ENCODE measurements at places on chromosomes 2 and 18. TPM values are rescaled to one million over a fixed set of nuclear protein-coding genes. Genes with fewer than 3 reads are reported as not detected.

DNA sequence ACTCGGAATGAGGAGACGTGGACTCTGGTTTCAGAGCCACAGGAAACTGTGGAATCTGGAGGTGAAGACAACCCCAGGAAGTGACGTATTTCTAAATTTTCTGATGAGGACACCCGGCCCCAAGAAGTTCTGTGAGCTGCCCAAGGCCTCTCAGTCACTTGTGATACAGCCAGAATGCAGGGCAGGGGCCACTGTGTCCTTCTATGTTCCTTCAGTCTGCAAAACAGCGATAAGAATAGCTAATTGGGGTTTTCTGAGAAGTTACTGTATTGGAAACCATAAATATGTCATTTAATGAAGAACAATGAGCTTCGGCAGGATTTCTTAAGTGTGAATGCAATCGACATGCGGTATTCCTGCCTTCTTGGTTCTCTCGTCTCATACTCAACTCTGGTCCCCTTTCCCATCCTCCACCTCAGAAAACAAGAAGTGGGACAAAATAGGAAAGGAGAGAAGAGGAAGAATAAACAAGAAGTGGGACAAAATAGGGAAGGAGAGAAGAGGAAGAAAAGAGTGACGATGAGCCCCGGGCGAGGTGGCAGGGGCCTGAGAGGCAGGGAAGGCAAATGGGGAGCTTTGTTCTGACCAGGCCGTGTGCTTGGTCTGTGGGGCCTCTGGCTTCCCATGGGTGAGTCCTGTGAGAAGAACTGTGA lies 282.0 kb upstream of the REV1 start:
- DNase-seq, result peak; percentile 69

DNA sequence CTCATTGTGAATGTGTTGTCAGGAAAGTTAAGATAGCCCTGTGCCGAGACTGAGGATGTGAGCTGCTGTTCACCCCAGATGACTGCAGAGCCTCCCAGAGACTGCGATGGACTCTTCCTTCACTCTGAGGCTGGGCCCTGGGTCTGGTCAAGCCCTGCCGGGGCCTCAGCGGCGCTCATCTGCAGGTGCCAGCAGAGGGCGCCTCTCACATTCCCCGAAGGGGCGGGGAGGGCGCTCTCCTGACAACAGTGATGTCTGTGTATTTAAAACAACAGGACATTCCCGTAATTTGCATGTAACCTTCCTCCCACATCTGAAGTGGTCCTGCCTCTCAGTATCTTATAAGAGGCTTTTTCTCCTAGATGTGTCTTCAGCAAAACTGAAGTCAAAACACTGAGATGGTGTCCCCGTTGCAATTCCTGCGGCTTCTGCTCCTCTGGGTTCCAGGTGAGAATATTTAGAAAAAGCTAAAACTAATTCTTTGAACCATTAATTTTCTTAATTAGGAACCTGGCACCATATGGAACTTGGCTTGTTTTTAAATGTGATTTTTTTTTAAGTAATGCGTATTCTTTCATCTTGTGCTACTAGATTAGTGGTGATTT lies 1377.9 kb downstream of the RPIA start:
- DNase-seq, result no peak

Gene SLC4A5
- polyA plus RNA-seq, result 0.10 TPM

DNA sequence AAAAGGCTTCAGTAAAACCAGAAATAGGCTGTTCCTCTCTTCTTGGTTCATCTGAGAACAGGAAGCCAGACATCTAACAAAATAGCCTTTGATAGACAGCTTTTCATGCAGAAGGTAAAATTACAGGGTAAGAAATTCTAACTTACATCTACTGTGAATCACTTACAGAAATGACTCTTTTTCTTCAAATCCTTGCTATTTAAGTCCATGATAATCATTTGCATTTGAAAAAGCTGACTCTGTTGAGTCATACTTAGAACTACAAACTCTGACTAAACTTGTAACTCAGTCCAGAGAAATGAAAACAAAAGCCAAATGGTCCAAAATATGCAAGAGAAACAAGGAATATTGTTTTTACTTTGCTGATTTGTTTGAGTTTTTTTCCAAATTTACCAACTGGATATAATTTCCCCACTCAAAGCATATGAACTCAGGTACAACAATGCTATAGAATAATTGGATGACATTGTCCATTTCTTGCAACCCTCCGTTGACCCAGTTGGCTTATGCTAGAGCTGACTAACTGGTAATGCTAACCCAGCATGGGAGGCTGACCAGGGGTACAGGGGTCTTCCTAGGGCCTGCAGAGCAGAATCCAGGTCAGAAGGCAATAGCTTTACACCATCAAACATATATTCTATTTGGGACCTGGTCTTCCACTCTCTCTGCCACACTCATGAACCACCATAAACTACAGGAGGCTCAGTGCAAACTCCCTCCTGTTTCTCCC lies 18.8 kb upstream of the MREG start:
- DNase-seq, result no peak

- no peak for DNase-seq
Measured at GRCh38 chr2:136215449-136215848, 97.5 kb upstream of the CXCR4 start.

GRCh38 chr2:190023860-190024259 lies 38.7 kb downstream of the MSTN start:
- DNase-seq, result peak; percentile 22

DNA sequence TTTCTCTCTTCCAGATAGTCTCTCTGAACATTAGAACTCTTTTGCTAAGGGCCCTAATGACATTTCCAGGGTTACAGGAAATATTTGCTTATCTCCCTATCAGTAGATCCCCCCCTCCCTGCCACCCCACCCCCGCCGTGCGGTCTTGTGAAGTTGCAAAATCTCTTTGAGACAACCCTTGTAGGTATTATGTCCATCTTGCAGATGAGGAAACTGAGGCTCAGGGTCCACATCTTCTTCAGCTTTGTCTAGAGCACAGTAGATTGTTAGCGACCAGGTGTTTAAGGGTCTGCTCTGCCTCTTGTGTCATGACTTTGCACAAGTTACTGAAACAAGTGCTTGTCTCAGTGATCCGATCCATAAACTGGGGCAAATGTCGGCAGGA lies 65.8 kb upstream of the GATA6 start:
- no peak for DNase-seq

DNA sequence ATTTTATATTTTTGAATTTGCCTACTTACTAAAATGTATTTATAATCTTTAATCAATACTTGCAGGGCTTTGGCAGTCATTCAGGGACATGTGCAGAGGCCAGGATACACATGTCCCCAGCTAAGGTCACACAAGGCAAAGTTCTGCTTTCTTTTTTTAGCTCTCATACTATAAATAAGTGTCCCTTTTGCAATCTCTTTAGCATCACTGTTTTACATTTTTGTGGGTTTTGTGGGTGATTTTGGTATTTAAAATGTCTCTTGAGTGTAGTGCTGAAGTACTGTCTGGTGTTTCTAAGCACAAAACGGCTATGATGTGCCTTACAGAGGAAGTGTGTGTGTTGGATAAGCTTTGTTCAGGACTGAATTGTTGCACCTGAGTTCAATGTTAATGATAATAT lies 309.0 kb upstream of the GULP1 start:
- no peak for DNase-seq

DNA sequence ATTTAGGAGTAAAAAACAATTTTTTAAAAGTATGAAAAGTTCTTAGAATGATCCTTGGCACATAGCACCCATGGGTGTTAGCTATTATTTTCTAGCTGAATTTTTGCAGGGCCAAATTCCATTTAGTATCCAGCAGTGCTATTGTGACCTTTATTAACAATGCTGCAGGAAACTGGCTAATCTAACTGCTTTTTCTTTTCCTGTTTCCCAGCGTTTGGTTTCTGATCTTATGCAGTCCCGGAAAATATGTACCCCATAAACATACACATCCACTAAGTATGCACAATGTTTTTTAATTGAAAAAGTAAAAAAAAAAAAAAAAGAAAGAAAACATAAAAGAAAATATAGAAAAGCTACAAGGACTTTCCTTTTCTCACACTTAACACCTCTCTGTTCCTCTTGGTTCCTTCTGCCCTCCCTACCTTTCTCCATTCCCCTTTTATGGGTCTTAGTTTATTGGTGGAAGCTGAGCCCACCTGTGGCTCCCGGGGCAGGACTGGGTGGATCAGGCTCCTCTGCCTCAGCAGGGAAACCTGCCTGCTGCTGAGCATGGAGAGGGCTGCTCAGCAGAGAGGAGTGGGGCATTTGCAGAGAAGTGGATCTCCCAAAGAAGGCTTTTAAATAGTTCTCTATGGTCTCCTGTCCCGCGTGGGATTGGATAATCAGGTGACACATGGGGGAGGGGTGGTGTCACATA lies 9.3 kb upstream of the SLC16A14 start:
- DNase-seq, result no peak

DNA sequence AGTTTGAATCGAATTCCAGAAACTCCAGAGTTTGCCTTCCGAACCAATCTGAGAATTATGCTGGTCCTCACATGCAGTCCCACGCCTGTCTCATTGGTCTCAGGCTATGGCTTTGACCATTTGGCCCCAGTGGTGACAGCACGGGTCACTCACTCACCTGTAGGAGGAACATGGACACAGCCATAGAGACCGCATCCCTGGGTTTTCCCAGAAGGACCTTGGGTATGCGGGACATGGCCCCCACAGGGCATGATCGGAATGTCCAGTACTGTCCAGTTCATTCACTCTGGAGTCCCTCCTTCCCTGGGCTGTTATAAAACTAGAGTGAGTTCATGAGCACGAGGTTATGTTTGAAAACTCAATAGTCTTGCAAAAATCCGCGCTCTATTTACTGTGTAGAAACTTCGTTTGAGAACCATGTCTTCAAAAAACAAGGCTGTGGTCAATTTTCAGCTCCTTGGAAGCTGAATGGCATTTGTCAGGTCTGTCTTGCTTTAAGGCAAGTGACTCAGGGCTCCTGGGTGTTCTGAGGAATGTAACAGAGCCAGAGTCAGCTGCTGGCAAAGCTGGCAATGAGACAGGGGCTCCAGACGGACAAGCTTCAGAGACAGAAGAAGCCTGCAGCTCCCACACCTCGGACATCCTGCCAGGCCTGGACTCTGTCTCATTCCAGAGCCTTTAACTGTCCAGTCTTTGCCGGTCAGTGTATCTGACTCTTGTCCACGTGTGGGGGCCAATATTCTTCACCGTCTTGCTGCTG lies 86.7 kb upstream of the TMEM18 start:
- no peak for DNase-seq

- DNase-seq, result no peak
Measured at GRCh38 chr18:40413160-40413559, 1541.9 kb upstream of the PIK3C3 start.

GRCh38 chr18:9653390-9653789 lies 39.0 kb upstream of the PPP4R1 start:
- DNase-seq, result no peak

Gene WDR12
- 4.1 TPM for polyA plus RNA-seq

DNA sequence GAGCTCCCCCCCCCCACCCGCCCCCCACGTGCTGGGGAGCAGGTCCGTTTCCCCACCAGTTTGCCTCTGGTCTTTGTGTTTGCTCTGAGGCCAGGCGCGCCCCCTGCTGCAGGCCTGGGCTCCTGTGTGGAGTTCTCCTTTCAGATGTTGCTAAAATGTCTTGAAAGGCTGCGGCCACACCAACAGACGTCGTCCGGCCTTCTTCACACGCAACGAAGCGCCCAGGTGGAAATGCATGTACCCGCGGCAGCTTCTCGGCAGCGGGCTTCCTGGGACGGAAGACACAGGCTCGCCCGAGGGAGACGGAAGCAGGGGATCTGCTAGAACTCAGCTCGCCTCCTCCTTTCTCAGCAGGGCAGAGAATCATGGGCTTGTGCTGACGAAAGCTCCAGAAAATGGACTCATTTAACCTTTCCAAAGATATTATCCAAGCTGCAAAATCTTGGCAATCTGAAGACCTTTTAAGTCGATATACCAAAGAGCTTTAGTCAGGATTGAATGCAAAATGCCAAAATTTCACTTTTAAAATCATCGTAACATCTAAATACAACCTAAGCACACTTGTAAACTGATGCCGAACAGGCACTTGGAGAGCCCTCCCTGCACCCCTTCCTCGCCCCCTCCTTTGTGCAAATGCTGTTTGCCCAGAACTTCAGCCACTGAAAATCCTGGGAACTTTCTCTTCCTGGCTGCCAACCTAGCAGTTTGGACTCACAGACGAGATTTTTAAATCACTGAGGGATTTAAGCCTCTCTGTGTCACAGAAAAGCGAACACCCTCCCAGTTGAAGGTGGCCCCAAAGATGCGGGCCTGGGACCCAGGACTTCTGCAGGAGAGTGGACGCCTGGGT lies 125.5 kb upstream of the ZNF516 start:
- peak; percentile 68 for DNase-seq

GRCh38 chr2:237864940-237865622 lies 5.7 kb downstream of the RAMP1 start:
- no peak for DNase-seq

Gene ALPP
- not detected for polyA plus RNA-seq

DNA sequence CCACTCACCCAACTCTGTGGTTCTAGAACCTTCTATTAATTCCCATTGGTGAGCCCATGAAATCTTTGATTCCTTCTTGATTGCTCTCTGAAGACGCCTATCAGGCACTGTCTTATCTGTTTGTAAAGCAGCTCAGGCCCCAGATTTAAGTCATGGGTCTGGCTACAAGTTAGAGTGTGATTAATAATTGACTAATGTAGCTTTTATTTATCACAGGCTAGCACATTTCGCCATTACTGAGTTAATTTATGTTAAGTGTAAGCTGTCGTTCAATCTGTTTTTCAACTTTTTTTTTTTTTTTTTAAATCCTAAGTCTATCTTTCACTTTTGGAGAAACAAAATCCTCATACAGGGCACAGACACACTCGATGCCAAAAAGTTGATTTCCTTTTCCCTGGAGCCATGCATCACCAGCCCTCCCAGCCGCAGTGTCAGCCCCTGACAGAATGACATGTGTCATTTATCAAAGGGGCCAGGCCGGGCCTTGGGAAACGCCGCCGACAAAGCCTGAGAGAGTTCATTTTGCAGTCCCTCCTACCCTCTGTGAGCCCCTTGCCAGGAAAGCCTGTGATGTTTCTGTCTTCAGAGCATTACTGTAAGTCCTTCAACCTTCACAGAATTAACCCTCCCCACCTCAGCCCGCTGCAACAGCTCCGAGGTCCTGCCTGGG lies 15.8 kb downstream of the TSHZ1 start:
- DNase-seq, result no peak

DNA sequence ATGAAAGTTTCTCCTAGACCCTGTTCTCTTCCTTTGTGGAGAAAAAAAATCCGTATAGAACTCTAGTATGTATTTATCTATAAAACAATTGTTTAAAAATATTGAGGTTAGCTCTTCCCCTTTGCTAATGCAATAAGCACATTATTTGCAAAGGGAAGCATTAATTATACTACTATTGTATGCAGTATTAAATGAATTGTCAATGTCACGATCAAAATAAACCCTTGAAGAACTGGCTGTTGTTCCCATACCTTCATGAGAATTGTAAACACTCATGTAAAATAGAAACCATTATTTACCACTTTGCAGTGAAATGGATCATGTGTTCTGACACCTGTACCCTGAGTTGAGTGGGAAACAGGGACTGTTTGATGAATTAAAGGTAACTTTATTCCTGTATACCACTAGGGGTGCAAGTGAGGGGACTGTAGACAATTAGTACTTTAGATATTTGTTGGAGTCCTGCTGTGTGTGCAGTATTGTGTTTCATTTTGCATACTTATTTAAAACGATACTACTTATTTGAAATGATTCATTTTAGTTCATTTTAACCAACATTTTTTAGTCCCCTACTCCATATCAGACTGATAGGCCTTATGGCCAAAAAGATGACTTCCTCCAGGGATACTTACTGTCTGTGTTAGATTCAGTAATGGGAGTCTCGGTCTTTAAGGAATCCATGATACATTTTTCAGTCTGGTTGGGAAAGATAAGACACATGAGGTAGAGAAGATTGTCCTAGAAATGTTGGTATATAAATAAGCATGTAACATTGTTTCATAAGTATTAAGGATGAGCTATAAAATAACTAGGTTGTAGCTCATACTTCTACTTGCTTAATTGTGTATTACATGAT lies 7.9 kb downstream of the PKP4 start:
- no peak for DNase-seq

- peak; percentile 82 for DNase-seq
Measured at GRCh38 chr2:101400048-101400447, 12.7 kb upstream of the CREG2 start.
